ENCODE measurements at places on chromosomes 11 and 22.

DNA sequence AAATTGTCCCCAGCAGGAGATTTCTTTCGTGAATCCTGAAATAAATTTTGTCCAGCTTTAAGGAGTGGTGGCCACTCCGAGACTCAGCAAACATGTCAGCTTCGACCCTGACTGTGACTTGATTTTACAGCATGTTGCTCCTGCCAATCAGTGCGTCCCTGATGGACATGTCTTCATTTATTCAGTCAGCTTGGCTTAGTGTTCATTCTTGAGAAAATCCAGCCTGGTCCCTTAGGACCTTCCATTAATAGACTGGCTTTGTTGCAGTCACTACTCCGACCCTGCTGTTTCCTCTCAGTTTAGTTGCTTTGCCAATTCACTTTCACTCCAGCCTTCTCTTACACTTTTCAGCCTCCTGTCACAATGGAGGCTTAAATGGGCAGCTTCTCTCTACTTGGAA, 30.5 kb downstream of the TMPRSS5 start:
- DNase-seq: peak; percentile 33

DNA sequence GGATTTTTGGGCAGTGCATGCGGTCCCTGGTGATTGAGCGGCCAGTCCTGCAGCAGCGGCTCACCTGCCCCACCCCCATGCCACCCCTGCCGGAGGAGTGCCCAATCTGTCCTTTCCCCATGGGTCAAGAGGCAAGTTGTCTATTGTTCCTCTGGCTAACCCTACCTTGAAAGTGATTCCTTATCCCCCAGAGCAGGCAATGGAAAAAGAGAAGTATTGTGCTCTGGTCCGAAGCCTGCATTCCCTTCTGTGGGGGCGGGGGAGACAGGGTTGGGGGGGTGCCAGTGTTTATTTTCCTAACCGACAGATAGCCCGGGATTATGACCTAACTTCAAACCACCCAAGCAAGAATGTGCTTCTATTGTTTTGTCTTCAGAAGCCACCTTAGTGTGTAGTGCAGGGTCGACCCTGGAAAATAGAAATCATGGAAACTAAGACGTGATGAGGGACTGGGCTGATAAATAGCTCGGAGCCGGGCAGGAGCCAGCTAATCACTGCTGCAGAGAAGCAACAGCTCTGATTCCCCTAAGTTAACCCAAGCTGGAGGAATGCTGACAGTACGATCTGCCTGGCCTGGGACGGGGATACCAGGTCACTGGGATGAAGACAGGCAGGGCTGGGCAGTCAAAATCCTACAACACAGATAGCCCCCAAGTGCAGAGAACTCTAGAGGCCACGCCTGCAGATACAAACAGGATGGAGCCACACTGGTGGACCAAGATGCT, 38.7 kb upstream of the ATXN10 start:
- no peak for DNase-seq

GRCh38 chr22:25833676-25834075, 91.7 kb downstream of the MYO18B start:
- DNase-seq: no peak

DNA sequence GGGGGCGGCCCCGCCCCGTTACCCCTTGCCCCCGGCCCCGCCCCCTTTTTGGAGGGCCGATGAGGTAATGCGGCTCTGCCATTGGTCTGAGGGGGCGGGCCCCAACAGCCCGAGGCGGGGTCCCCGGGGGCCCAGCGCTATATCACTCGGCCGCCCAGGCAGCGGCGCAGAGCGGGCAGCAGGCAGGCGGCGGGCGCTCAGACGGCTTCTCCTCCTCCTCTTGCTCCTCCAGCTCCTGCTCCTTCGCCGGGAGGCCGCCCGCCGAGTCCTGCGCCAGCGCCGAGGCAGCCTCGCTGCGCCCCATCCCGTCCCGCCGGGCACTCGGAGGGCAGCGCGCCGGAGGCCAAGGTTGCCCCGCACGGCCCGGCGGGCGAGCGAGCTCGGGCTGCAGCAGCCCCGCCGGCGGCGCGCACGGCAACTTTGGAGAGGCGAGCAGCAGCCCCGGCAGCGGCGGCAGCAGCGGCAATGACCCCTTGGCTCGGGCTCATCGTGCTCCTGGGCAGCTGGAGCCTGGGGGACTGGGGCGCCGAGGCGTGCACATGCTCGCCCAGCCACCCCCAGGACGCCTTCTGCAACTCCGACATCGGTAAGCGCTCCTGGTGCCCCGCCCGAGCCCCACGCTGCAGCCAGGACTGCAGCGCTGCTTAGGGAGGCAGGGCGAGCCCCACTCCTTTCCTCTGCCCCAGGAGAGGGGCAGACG, at the start of gene TIMP3:
Gene TIMP3, plus strand, starts transcription at position 169 of the 700 bp plus-strand sequence. Its CDS starts 297 bp downstream, at position 466.
- peak; percentile 87 for DNase-seq

DNA sequence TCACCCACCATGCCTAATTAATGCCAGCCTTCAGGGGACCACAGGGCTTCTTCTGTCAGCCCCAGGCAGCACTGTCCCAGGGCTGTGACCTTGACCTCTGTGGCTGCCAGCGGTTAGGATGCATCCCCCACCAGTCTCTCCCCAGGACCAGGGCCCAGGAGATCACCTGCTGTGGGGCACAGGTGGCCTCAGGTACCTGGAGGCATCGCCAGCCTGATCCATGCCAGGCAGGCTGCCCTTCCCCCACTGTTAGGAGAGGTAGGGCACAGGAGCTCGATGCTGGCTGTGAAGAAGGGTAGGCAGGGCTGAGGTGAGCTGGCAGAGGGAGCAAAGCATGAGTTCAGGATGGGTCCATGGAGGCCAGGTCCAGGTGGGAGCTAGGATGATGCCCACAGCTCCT, 16.7 kb upstream of the MDK start:
- DNase-seq: no peak

DNA sequence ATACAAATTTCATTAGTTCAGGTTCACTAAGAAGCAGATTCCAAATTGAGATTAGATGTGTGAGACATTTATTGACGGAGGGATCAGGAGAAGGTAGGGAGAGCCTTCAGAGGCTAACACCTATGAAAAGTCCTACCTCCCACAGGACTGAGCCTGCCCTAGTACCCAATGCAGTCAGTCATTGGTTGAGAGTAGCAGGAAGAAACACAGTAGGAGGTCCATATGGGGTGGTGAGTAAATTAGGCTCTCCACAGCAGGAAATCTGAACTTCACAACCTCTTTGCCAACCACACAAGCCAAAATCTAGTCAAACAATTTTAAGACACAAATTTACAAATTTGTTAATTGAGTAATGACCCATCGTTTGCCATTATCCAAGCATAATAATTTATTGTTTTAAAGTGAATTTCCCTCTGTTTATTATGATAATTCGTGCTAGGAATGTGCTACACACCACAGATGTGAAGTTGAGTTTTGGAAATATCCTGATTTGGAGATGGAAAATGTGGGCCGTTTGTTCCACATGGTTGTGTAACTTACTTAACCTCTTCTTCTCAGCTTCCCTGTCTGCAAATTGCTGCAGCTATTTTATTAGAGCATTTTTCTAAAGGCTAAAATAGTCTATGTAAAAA, 542.1 kb downstream of the ETS1 start:
- no peak for DNase-seq

DNA sequence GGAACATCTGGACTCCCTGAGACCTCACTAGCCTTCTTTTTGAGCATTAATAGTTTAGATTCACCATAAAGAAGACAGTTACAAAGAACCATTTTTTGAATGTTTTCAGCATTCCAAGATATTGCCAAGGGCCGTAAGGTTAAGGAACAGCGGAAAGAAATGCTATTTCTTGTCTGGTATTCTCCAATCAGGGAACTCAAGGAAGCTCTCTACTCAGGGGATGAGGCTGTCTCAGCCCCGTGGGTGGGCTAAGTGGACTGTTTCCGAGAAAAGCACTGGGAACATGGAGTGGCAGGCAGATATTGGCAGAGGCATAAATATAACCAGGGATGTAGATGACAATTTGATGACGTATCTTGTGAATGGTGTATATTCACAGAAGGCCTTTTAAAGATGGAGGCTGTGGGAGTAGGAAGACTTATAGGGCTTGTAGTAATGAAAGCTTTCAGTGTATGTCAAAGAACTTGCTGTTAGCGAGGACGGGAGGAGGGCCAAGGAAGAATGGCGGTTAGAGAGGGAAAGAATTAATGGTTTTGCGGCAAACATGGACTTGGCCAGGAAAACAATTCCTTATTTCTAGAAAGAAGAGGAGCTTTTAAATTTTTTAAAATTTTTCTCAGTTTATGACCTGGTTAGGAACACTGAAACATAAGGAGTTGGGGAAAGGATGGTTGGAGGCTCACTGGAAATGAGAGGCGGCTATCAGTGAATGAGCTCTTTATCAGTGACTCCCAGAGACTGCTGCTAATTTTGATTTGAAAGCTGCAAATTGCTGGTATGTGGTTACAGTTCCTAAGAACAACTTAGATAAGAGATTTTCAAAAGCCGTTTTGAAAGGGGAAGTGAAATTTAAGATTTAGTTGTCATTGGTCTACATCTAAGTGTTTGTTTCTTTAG, 64.6 kb downstream of the ST3GAL4 start:
- DNase-seq: no peak

DNA sequence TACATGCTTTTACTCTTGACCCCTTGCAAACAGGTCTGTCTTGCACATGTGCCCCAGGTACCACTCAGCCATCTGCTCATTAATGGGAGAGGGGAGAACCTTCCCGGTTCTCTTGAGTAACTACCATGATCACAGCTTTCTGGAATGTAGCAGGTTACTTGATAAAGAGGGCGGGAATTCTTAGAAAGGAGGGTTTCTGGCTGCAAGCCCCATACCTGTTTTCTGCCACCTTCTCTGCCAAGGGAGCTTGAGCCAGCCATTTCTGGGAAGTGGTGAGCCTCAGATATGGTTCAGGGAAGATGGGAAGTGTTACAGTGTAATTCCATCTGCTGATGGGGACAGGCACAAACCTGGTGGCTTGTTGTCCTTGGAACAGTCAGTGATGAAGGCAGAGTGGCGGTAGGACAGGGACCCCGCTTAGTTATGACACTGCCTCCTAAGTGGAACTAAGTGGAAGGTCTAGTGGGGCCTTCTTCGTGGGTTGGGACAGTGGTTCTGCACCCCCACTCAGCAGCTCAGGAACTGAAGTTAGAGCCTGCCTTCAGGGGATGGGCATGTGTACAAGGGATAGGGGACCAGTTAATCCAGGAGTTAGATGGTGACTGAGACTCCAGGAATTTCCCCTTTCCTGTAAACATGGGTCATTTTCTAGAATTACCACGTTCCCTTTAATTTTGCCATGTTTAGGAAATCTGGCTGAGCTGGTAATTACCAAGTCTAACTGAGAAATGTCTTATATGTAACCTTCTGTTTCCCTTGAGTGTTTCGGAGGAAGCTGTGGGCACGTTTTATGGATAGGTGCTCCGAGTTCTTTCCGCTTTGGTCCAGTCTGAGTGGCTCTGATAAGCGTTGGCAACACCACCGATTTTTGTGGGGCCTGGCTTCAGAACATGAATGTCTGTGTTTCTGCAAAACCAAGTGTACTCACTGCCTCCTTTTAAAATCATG, 35.3 kb downstream of the BCR start:
- no peak for DNase-seq

- DNase-seq: no peak
These were observed 298.3 kb downstream of the NTM start for GRCh38 chr11:131668500-131669400.

DNA sequence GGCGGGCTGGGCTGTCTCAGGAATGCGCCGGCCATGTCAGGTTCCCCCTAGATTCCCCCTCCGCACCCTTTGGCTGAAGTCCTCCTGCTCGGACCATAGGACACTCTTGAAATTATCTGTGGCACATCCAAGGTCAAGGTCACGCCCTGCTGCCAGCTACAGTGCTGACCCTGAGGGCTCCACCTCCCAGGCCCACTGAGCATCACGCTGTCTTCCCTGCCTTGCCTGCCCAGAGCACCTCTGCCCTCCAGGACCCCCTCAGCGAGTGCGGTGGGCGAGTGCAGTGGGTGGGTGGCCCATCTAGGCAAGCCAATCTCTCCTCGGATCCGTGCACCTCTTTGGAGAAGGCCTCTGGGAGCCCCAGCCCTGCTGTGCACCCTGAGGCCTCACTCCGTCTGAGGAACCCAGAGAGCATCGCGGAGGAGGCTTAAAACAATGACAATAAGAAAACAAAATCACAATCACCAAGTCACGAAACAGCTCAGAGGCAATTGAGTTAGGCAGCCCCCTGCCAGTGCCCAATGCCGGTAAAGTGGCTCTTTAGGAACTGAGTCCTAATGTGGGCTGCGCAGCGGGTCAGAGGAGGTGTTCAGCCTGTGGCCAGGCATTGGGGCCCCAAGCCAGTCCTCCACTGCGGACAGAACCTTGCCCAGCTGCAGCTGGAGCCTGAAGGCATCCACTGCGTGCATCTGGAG, 26.5 kb upstream of the CCDC188 start:
- DNase-seq: no peak

- DNase-seq: no peak
These were observed 979.7 kb downstream of the NTM start for GRCh38 chr11:132349811-132350733.

GRCh38 chr11:11387622-11388305, 34.7 kb upstream of the CSNK2A3 start:
- no peak for DNase-seq

DNA sequence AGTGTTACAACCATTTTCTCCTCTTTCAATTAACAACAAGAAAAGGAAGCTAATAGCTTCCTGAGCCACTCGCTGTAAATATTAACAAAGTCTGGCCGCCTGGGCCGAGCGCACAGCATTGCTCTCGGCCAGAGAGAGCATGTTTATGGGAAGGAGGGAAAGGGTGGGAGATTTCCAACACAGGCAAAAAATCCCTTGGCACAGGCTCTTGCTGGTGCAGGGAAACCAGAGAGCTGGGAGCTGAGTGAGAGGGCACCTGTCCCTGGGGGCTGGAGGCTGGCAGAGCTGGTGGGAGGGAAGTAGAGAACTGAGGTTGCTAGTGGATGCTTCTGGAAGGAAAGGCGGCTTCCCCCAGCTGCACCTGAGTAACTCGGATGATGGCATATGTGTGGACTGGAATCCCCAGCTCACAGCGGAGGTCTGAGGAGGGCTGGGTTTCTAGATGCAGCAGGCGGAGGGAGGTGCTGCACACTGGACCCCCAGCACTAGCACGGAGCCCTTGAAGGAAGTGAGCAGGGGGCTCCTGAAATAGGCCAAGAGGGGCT, 59.6 kb downstream of the FLRT1 start:
- no peak for DNase-seq

GRCh38 chr11:64887234-64887756, 8.9 kb upstream of the EHD1 start:
- no peak for DNase-seq

DNA sequence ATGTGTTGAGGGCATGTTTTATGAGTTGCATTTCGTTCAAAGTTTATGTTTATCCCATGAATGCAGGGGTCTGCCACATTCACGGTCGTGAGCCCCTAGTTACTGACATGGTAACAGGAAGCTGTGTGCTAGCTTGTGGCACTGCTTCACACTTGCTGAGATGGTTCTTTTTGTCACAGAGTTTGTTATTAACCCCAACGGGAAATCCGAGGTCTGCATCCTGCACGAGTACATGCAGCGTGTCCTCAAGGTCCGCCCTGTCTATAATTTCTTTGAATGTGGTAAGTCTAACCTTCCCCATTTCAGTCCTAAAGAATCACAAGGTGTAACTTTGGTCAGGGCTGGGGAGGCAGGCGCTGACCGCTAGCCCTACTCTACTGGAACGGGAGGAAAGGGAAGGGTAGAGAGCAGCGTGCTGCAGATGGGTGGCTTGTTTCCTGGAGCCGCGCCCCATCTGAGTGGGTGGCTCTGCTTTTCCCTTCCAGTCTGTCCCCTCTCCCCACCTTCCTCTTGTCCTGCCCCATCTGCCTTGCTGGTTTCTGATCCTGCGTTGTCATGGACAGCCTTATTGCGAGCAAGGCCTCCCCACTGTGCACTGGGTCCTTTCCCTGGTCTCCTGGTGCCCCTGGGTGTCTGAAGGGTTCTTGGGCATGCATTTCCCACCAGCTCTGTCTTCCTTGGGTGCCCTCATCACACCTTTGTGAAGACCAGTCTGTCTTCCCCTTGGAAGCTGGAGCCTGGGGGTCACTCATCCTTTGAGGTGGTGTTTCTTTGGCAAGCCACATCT, 11.8 kb downstream of the DGCR8 start:
- DNase-seq: no peak

GRCh38 chr11:25855916-25856315, 476.0 kb upstream of the ANO3 start:
- no peak for DNase-seq

All from coronary artery (tissue), 2 donors.